ENCODE measurements at places on chromosomes 7 and 10. TPM values are rescaled to one million over a fixed set of nuclear protein-coding genes. Genes with fewer than 3 reads are reported as not detected.

The VKORC1L1 gene
- total RNA-seq = 18.0 TPM

The BLVRA gene
- 69.6 TPM for total RNA-seq

The PYROXD2 gene
- total RNA-seq = 14.1 TPM

The CYP3A7 gene
- not detected for total RNA-seq

The CALHM1 gene
- not detected for total RNA-seq

The VIPR2 gene
- 0.91 TPM for total RNA-seq

Measured in kidney (tissue), 22 donors.